Renal cortex interstitium (tissue), 15 donors: ENCODE measurements at places on chromosomes 13 and 19. TPM values are rescaled to one million over a fixed set of nuclear protein-coding genes. Genes with fewer than 3 reads are reported as not detected.

DNA sequence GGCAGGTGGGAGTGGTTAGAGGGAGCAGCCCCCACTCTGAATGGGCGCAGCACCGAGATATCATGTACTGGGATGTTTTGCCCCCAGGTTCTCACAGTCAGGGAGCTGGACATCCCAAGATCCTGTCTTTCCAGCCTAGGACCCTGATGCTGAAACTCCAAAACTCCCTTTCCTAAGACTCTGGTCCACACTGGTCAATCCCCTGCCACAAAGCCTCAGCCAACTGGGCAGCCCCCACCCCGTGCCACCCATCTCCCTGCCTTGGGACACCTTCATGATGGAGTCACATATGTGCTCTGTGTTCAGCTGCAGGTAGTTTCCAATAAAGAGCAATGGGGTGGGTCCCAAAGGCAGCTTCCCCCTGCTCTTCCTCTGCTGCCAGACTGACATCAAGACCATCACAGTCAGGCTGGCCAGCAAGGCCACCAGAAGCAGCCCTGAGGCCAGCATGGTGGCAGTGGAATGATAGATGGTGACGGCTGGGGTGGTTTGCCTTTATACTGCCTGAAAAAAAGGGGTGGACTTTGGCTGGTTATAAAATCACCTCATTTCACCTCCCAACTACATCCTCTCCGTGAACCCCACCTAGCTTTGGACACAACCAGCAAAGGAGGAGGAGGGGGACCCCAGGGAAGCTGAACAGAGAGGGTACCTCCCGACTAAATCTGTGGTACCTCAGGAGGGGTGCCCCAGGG lies 36.3 kb downstream of the CYP2B6 start:
- no peak for DNase-seq

Gene DMKN
- 73.6 TPM for polyA plus RNA-seq

Gene EDNRB
- polyA plus RNA-seq: 68.1 TPM

DNA sequence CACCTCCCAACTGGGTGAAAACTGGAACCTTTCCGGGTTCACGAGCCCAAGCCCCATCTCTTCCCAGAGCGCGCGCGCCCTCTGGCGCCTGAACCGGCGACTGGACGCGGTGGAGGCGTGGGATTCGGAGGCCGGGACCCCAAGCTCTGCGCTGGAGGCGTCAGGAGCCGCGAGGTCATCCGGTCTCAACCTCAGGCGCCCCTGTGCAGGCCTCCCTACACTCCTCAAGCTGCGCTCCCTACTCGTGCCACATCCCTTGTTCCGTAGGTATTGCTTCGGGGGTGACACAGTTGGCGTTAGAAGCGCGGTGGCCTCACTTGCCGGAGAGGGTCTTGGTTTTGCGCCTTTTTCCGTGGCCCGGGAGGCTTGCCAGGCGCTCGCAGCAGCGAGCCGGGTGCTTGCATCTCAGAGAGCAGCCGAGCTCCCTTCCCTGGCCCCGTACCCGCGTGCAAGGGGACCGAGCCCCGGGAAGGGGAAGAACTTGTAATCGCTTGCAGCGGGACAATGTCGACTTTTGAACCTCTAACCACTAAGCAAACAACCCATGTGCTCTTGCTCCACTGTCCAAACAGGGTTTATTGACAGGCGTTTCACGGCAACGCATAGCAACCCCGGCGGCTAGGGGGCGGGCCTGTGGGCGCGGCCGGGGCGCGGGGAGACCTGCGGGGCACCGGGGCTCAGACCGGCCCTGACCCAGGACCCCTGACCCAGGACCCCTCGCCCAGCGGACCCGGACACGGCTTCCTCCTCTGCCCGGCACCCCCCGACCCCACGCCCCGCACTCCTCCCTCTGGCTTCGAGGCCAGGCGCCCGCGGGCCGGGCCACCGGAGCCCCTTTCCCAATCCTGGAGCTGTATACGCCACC lies 8.5 kb downstream of the CDX2 start:
- DNase-seq: no peak

DNA sequence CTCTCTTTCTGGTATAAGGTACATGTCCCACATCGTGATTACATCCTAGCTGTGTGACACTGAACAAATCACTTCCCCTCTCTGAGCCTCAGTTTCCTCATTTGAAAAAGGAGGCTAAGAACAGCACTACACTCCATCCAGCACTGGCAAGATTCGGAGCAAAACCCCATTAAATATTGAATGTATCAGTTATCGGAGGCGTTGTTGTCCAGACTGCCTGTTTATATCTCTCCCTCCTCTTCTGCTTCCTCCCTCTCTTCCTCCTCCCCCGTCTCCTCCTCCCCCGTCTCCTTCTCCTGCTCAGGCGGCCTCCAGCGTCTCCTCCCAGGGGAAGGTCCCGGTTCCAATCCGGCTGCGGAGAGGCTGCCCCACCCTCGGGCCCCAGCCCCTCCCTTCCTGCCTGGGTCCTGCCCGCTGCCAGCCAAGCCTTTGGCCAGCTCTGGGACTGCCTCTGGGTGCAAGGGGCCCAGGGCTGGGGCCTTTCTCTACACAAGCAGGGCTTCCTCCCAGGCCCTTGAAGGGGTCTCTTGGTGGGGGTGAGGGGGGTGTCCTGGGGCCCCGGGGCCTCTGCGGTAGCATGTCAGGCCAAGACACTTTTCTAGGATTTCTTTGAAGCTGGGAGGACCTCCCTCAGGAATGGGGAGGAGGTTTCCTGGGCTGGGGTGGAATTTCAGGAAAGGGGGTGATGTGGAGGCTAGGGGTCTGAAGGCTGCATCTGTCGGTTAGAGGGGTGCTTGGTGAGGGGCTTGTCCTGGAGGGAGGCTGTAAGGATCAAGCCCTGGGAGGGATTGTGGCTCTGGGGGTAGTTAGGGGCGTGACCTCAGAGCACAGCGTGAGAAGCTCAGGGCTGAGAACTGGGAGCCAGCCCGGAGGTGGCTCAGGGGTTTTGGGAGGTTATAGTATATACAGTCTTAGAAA lies 1.9 kb downstream of the RRAS start:
- no peak for DNase-seq

Gene NAA16
- 47.3 TPM for polyA plus RNA-seq

Gene C3
- polyA plus RNA-seq: 26.9 TPM

DNA sequence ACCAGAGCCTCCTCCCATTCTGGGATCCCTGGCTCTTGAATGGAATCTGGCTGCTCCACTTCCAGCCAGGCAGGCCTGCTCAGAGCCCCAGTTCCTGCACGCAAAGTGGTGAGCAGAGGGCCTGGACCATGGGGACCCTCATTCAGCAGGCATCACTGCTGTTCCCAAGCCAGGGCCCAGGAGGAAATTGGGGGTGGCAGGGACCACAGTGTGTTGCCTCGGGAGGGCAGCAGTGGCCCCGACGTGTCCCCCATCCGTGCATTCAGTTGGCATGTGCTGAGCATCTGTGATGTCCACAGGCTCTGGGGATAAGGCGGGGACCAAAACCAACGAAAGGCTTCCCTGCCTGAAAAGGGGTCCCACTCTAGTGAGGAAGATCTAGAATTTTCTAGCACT lies 11.2 kb downstream of the CCDC97 start:
- no peak for DNase-seq

Gene ZNF497
- 5.2 TPM for polyA plus RNA-seq

- no peak for DNase-seq
These were observed 107.7 kb downstream of the RAB20 start for GRCh38 chr13:110453797-110454196.

DNA sequence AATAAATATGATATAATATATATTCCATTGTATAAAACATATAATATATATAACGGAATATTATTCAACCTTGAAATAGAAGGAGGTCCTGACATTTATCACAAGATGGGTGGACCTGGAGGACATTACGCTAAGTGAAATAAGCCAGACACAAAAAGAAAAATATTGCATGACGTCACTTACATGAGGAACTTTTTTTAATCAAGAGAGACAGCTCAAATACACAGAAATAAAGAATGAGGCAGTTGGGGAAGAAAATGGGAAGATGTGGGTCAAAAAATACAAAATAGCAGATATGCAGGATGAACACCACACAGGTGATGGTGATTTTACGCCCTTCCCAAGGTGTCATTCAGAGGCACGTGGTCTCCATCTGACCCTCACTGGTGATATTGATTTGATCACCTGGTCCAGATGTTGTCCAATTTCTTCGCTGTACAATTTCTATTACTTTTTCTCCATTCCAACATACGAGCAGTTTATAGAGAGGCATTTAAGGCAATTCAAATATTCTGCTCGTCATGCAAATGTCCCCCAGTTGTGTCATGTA lies 513 bp upstream of the ZNF317 start:
- DNase-seq: peak; percentile 2

GRCh38 chr13:99154064-99154463 lies 46.6 kb upstream of the UBAC2 start:
- DNase-seq: no peak

GRCh38 chr19:46361915-46362314 lies 15.0 kb downstream of the PPP5C start:
- no peak for DNase-seq

Gene RASA3
- polyA plus RNA-seq: 14.2 TPM

Gene MYBPC2
- 0.89 TPM for polyA plus RNA-seq

DNA sequence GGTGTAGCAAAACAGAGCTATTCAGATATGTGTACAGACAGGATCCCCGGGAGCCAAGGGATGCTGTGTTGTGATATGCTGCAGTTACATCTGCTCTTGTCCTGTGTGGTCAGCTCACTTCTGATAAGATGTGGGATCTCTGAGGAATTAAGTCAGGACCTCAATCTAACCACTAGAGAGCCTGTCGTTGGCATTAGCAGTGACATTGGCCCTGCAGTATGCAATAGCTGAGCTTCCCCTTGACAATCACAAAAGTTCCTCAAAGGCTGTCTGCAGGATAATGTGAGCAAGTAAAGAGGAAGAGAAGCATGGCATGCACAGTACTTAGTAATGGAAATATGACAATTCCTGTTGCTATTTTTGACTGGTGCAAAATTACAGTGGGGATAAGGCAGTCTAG lies 203.4 kb upstream of the MIR17HG start:
- DNase-seq: no peak

DNA sequence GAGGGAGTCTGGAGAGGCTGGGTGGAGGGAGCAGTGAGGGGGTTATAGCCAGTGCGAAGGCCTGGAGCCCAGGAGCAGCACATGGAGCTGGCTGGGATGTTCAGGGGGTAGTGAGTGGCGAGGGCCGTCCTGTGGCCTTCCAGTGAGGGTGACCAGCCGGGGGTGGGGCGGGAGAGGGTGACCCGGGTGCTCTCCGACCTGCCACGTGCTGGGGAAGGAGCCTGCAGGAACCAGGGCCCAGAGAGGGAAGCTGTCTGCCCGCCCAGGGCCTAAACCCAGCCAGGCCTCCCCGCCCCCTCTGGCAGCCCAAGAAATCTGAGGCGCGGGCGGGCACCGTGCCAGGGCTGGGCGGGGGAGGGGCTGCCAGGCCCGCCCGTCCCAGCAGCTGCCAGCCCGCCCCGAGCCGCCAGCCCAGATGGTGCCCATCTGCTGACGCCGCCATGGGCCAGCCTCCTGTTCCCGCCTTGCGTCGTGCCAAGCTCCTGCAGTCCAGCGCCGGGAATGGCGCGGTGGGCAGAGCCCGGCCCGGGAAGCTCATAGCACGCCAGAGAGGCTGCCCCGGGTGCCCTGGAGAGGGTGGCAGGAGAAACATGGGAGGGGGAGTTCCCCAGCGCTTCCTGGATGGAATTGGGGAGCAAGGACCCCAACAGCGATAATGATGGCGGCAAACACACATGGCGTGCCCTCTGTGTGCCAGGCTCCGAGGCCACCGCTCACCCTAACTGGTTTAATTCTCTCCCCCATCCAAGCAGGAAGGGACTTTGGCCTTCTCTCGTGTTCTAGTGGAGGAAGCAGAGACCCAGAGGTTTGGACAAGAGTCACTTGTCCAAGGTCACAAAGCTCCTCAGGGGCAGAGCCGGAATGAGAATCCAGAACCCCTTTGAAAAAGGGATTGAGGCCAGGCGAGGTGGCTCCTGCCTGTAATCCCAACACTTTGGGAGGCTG lies 21.5 kb downstream of the NFIC start:
- no peak for DNase-seq

Gene ZSWIM9
- 8.5 TPM for polyA plus RNA-seq
